Right hindlimb (tissue), 1 donor: ENCODE measurements at places on chromosomes 5 and 9.

- no peak for DNase-seq
These were observed 25.8 kb downstream of the DIRAS2 start for GRCh38 chr9:90616806-90617205.

GRCh38 chr9:37719526-37719925 lies 34.1 kb upstream of the TRMT10B start:
- no peak for DNase-seq

DNA sequence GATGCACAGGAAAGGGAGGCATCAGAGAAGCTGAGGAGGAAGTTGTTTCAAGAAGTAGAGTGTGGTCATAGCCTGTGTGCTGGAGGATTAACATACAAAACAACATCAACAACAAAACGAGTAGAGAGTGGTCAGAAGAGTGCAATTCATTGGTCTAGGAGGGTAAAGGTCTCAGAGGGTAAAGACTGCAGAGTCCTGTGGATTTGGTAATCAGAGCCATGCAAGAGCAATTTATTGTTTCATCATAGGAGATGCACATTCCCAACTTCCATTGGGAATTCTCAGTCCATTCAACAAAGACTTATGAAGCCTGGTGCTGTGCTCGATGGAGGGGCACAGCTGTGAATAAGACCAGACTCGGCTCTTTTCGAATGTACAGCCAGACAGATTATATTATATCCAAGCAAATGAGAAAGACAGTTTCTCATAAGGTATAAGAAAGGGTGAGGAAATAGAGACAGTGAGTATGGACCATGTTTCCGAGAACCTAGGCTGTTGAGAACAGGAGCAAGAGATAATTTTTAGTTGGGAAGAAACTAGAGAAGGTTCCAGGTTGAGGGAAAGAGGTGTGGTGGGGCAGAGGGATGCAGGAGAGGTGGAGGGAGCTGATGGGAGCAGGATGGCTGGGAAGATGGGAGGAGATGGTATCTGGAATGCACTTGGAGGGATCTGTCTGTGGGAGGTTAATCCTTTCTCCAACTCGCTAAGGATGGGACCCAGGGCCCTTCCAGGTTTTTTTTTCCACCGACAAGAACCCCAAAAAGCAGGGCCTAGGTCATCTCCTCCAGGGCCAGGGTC lies 7.9 kb upstream of the MYORG start:
- no peak for DNase-seq

GRCh38 chr5:35651002-35651756 lies 33.5 kb downstream of the SPEF2 start:
- peak; percentile 24 for DNase-seq

DNA sequence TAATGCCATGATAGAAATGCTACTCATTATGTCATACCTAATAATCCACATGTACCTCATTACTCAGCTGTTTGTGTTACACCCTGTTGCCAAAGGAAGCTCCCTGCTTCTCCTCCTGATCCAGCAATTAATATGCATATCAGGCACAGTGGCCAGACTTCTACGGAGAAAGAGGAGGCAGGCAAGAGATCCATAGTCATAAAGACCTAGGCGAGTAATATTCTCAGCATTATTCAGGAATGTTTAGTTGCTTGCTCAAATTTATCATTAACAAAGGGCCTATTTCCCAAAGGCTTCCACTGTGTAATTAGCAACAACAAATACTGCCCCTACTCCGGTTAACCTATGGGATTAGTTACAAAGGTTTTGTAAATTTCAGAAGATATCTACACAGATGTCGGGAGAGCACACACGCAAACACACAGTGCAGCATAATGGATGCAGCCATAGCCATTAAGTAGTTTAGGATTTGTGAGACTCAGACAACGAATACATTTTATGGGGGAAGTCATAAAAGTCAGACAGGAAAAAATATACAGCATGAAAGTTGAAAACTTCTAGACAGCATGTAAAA lies 192.6 kb downstream of the EFNA5 start:
- no peak for DNase-seq

GRCh38 chr9:104091708-104092107 lies 2.4 kb upstream of the SMC2 start:
- DNase-seq: no peak

DNA sequence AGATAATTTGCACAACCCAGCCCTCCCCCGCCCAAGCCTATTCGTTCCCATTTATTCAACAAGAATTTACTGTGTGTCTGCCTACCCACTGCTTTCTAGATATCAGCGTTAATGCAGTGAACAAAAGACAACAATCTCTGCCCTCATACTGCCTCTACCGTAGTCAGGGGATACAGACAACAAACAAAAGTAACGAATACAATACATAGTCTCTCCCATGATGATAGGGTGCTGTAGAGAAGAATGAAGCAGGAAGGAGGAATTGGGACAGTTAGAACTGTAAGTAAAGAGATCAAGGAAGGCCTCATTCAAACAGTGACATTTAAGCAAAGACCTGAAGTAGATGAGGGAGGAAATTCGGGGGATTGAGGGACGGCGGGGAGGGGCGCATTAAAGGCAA lies 1.7 kb downstream of the GFM2 start:
- no peak for DNase-seq

DNA sequence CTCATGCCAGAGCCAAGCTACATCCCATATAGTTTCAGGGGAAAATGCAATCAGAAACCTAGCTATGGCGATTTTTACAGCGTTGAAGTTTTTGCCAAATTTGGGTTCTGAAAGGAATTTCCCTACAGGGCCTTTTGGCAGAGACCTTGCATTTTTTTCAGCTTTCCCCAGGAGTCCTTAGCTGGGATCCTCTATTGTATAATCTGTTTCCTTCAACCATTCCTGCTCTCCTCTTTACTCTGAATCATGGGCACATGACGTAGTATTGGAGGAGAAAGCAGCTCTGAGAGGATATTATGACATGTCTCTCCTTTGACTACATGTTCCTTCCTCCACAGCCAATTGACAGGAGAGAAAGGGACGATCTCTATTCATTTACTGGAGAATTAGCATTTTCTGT lies 118.5 kb upstream of the ERCC6L2 start:
- DNase-seq: no peak

DNA sequence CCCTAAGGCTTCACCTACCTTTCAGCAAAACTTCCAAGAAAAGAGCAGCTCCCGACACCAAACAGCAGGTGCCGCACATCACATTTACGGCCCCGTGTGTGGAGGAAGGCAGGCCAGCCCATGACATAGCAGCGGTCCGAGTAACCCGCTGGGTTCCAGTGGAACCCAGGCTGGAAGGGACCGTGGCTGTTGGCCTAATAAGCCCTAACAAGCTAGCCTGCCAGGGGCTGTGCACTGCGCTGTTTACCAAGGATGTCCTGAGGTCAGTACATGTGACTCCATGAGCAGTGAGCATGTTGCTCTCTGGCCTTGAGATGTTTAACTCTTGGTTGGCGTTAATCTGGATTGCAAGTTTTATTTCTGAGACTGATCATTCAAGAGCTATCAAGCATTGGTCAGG lies 131.5 kb downstream of the FSTL4 start:
- DNase-seq: no peak

- no peak for DNase-seq
These were observed 37.8 kb upstream of the ANKRD34B start for GRCh38 chr5:80607832-80608231.

GRCh38 chr9:36928670-36929349 lies 105.3 kb downstream of the PAX5 start:
- DNase-seq: no peak

GRCh38 chr5:81762401-81762800 lies 11.5 kb upstream of the SSBP2 start:
- no peak for DNase-seq

DNA sequence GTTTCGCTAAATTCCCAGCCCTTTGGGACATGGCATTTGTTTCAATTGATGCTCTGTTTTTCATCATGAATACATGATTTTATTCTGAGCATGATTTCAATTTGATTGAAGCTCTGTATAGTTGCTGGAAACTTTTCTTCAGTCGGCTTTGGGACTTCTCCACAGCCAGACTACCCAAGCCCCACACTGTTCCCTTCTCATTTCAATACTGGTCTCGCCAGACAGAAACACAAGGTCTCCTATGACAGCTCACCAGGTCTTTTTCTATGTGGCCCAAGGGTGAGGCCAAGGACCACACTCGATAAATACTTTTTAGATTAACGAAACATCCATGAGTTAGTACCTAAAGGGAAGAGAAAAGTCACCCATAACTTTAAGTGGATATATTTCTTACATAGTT lies 132.2 kb downstream of the ARL15 start:
- DNase-seq: no peak

- DNase-seq: no peak
These were observed 259.5 kb downstream of the GAS1 start for GRCh38 chr9:86687788-86688187.

GRCh38 chr5:171288066-171288465 lies 21.0 kb upstream of the TLX3 start:
- no peak for DNase-seq

GRCh38 chr5:14321936-14322335 lies 178.8 kb downstream of the TRIO start:
- DNase-seq: no peak

DNA sequence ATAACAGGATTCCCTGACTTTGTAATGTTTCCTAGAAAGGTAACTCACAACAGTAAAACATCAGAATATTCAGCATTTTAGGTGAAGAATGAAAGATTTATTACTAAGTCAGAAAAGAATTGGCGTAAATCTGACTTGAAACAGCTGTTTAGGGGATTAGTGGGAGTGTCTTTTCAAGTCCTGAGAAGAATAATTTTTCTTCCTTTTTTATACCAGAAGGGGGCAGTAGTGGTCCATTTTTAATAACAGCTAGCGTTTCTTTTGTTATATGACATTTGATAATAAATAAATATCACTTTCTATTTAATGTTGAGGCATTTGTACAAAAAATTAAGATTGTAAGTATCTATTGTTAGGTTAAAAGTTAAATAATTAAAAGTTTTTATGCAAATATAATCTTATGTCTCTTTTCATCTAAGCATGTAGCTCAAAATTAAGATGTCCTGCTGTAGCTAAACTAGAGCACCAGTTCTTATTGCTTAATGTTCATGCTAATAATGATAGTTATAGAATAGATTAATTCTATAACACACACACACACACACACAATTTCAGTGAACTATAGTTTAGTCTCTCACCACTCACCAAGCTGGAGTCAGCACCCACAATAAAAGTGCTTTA lies 258.7 kb upstream of the ARRDC3 start:
- no peak for DNase-seq
